ENCODE measurements at places on chromosomes 2 and 18.

- DNase-seq = no peak
Observed at GRCh38 chr2:124250433-124250832, 225.3 kb downstream of the CNTNAP5 start.

DNA sequence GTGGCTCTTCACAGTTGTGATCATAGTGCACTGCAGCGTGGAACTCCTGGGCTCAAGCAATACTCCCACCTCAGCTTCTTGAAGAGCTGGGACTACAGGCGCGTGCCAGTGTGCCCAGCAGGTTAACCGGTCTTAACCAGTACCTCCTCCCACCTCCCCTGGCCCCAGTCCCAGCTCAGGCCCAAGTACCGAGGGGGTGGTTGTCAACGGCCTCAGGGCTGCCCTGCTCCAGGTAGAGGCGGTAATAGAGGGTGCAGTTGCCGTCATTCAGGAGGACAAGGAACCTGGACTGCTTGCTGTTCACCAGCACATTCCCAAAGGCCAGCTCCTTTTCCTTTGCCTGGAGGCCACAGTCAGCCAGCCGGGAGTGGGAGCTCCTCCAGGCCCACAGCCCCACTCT lies 19.7 kb downstream of the CFAP65 start:
- DNase-seq = no peak

- no peak for DNase-seq
Observed at GRCh38 chr2:40251137-40251536, 200.8 kb downstream of the SLC8A1 start.

DNA sequence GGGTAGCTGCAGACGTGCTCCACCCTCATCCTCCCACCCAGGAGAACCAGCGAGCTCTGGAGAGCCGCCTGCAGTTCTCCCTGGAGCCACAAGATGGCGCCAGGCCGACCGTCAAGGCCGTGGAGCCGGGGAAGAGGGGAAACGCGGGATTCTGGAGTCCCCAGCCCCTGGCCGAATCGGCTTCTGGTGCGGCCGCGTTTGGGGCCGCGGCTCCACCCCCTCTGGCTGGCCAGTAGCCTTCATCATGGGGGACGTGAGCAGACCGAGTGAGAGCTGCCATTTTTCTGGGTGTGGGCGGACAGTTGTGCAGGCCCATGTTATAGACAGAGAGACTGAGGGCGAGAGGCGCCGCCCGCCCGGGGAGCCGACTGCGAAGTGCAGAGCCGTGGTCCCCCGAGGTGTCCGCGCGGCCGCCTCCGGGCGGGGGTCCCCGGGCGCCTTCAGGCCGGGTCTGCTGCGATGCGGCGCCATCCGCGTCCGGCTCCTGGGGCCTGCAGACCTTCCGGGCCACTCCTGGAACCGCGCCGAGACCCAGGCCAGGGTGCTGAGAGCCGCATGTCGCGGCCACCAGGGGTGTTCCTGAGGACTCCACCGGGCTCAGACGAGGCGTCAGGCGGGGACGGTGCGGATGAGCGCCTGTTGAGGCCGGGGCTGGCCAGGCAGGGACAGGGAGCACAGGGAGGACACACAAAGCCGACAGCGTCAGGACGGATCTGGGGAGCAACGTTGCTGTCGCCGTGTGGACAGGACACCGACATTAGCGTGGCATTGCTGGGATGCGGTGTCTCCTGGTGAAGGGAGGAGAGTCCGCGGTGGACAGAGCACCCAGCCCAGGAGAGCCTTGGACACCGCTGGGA lies 418.2 kb upstream of the HS6ST1 start:
- DNase-seq = no peak

- DNase-seq = no peak
Observed at GRCh38 chr2:137155356-137156104, 390.2 kb downstream of the THSD7B start.

- no peak for DNase-seq
Observed at GRCh38 chr2:36569267-36569856, 28.6 kb downstream of the FEZ2 start.

- no peak for DNase-seq
Observed at GRCh38 chr2:3334392-3335345, 42.9 kb downstream of the EIPR1 start.

DNA sequence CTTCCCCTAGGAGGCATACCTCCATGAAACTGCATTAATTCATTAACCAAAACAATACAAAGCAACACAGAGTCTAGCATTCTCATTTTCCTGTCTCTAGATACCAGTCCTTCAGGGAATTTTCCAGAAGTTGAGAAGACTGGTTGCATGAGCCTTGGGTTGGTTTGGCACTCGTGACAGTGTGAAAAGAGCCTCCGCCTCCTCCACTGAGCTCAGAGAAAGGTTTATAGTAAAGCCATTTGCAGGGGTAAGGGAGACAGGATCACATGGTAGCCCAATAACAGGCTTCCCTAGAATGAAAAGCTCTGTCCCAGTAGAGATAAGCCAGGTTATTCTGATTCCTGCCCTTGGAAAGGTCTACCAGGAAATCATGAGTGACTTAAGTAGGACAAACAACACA lies 9.7 kb upstream of the TMEM247 start:
- DNase-seq = no peak

- no peak for DNase-seq
Observed at GRCh38 chr2:128219891-128220290, 98.8 kb downstream of the HS6ST1 start.
